Stimulated activated CD8-positive, alpha-beta memory T cell treated with anti-CD3 and anti-CD28 coated beads, Interleukin-7, amount 100 ng/mL, for 1 hour (primary cell): ENCODE measurements at places on chromosomes 2 and 18.

- no peak for DNase-seq
Observed at GRCh38 chr2:61425605-61426155, 45.2 kb downstream of the USP34 start.

DNA sequence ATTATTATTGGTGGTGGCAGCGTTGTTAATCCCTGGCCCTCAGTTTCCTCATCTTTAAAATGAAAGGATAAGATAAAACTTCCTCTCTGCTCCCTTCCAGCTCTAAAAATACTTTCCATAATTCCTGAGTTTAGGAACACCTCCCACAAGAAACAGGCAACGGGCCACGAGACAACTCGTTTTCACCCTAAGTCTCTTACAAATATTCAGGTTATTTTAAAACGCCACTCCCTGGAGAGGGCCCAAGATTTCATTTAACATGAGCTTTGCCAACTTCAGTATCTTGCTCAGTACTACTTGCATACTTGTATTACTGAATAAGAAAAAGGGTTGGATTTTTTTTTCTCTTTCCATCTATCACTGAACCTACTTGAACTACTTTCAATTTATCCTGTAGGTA lies 611.1 kb upstream of the FANCL start:
- no peak for DNase-seq

DNA sequence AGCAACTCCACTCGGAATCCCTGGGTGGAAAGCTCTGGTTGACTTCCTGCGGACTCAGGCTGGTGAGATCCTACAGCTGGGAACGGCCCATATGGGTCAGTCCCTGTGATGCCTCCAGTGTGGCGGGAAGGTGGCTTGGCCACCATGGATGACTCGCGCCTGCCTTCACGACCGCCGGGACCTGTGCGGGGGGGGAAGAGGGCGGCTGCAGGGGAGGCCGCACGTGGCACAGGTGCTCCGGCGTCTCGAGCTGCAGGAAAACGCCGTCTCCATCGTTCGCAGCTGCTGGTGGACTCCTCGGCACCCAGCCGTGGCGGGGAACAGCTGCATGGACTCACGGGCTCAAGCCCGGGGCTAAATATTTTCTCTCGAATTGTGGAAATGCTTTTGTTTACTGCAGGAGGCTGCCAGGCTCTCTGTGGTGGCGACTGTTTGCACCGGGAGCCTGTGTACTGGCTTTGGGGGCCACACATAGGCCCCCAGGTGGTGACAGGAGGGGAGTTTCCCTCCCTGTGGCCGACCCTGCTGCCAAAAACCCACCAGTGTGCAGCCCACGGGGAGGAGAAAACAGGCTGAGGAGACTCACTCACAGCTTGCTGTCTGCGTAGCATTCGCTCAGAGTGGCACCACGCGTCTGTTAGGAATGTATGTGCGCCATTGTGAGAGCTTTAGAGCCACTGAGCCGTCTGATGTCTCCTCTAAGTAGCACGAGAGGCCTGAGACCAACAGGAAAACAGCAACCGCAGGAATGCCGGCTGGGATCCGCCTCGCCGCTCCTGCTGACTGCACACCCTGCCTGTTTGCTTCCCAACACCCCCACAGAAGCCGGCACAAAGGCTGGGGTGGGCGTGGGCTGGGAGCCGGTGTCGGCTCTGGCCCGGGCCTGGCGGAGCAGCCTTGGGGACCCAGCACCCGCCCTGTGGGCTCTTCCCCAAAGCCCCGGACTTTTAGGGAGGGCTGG lies 89.2 kb downstream of the NFATC1 start:
- DNase-seq = no peak

- no peak for DNase-seq
Observed at GRCh38 chr18:12314591-12315305, 6.7 kb downstream of the TUBB6 start.

DNA sequence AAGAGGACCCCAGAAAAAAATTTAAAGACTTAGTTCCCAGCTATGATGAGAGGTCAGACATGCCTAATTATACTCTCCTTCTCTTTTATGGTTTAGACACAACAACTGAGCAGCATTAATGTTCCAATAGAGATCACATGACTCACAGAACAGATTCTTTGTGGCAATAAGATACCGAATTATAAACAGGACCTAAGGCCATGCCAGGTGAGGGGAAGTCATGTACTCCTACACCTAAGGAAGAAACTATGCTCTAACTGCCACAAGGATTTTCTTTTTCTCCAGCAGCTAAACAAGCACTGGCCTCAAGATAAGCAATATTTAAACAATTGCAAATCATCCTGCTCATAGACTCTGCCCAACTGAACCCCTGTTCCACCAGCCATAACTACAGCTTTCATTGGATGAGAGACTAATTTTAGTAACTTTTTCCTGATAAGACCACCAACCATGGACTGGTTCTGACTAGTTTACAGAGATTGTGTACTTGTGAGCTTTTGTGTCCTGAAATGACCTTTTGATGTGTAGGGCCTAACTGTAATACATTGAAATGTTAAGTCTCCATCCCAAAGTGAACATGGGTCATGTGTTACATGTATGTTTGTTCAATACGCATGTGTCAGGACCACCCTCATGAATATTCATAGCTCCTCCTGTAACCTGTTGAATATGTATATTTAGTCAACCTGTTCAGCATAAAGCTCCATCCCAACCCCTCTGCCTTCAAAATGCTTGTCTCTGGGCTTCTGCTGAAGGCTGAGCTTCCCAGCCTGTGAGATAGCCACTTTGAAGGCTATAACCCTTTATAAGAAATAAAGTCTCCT lies 21.6 kb upstream of the NFE2L2 start:
- DNase-seq = no peak

DNA sequence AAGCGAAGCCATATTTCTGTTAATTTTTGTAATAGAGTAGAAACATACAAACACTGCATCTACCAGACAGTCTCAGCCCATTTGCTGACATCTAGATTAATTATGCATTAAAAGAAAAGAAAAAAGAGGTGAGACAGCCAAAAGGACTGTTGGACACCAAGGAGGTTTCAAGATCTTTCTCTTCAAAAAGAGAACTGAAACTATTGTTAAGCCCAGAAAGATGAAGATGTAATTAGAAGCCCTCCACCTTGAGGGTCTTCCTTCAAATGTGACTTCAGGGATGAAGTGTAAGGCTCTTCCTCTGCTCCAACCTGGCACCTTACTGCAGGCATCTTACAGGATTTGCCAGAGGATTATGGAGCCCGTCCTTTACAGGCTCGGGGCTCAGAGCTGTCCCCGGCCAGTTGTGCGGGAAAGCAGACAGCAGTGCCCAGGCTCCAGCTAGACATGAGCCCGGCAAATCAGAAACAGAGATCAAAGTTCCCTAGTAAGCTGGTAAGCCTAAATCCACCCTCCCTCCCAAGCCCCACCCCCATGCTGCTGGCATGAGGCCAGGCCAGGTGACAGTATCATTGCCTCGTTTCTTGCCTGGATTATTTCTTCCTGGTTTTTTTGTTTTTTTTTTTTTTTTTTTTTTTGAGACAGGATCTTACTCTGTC lies 38.9 kb downstream of the ADI1 start:
- no peak for DNase-seq

DNA sequence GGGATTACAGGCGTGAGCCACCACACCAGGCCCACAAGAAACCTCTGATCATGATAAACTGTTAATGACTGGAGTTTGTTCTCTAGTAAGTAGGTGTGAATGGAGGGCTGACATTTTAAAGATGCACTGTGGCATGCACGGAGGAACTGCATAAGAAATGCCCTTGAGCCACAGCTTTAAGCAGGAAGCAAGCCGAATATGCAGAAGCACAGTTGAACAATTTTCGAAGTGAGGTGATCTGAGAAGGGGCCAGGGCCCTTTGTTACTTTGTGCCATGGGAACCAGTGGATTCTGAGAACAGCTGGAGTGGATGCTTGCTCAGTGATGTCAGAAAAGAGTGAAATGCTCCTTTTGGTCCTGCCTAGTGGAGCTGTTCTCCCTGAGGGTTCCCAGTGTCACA lies 16.3 kb downstream of the FECH start:
- no peak for DNase-seq

DNA sequence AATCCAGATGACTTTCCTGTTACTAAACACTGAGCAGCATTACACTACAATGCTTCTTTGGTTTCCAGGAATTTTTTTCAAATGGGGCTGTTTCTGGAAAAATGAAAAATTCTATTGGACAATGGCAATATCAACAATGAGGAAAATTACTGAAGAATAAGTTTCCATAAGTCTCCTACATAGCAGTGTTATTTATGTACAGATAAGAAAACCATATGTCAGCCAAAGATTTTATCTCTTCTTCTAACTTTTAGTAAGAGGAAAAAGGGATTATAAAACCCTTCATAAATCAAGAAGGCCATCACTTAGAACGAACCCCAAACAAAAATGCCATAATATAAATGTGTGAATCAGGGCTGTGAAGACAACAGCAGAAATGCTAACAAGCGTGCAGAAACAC lies 31.6 kb upstream of the NOSTRIN start:
- DNase-seq = no peak

DNA sequence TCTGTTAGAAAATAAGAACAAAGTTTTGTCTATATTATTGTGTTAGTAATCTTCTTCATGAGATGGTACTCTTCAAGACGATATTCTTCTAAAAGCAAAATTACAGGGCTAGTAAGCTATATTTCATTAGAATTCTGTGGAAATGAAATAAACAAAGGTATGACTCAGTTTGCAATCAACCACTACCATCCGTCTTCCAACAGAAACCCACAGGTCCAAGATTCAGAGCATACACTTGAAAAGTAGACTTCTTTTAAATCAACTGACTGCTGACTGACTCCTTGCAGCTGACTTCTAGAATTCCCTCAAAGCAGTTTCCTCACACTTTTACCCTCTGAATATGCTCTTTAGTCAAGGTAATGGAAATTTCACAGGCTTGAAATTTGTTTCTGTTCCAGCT lies 193.7 kb downstream of the GCA start:
- DNase-seq = no peak

DNA sequence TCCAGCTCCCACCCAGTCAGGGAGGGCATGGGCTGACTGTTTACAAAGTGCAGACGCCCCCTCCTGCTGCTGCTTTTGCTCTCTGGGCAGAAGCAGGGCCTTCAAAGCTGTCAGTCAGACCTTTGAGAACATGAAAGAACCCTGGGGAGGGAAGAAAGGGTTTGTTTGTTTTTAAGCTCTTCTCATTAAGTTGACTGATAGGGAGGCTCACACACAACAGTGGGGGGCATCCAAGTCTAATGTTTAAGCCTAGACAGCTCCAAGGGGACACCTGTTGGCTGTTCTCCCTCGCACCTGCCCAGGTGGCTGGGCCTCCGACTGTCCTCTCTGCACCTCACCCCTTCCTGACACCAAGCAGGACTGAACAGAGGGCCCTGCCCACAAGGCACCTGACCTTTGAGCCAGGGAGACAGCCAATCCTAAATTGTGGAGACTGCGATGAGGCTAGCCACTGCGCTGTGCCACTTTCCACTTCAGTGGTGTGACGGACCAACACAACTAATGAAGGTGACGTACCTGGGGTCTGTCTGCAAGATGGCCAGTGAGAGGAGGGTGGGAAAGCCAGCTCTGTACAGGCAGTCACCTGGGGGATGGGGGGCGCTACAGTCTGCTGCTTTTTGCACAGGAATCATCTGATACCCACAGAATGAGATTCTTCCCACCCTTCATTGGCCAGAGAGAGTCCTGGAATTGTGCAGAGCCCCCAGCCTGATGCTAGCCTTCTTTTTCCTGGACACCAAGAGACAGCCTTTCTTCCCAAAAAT lies 16.3 kb downstream of the ST6GAL2 start:
- DNase-seq = no peak

GRCh38 chr2:16332681-16333557 lies 332.7 kb downstream of the CYRIA start:
- DNase-seq = no peak

DNA sequence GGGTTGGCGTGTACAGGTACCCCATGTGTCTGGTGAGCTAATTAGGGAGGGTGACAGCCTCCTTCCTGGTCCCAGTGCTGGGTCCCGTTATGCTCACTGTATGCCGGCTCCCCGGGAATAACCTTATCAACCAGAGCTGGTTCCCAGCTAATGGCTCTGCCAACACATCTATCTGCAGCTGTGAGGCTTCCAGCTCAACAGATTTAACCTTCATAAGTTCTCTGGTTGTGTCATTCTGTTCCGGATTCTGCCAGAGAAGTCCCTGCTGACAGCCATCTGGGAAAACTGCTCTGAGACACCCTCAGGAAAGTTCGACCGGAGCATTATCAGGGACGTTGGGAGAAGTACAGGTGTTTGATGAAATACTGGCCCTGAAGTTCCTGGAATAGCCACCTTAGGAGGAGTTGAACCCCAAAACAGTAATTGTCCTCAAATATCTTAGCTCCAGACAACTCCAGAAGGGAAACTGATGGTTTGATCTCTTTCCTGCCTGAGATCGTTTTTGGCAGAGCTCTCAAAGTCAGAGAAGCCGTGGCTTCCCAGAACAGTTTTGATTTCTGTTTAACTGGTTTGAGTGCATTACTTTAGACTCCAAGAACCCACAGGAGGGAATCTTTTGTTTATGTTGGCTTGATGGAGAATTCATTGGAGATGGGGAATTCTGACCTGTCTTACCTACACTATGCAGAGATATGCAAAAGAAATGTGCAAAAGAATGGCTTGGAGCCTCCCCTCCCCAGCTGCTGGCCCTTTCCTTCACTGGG lies 39.4 kb upstream of the TXNDC2 start:
- DNase-seq = no peak

DNA sequence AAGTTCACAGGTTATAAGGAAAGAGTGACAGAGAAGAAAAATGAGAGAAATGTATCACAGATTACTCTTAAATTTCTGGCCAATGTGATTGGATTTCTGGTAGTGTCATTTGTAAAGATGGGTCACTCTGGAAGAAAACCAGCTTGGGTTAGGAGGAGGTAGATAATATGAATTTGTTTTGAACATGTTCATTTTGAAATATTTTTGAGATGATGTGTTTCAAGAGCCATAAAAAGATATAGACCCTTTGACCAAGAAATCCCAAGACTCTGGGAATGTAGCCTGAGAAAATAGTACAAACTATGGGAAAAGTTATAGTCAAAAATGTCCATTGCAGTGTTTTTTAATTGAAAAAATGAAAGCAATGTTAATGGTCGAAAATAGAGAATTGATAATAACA lies 70.7 kb downstream of the CALCRL start:
- no peak for DNase-seq

DNA sequence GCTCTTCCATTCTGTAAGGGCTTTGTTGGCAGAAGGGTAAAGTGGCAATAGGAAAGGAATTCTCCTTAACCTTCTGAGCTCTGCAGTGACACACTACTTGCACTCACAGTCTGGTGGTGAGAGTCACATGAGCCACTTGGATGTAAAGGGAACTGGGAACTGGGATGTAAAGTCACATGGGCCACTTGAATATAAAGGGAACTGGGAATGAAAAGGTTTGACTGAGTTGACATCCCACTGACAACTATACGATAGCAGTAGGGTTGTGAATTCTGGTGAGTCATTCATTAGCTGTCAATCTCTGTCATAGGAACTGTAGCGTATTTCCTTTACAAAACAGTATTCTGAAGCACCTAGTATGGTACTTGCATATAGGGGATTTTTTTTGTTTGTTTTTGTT lies 5.5 kb downstream of the RPE start:
- no peak for DNase-seq

GRCh38 chr18:79902075-79902474 lies 49.4 kb downstream of the SLC66A2 start:
- DNase-seq = no peak

- DNase-seq = no peak
Observed at GRCh38 chr2:137817058-137817457, 147.2 kb upstream of the HNMT start.
